ENCODE measurements at places on chromosomes 2 and 18. TPM values are rescaled to one million over a fixed set of nuclear protein-coding genes. Genes with fewer than 3 reads are reported as not detected.

ALPI gene
- not detected for total RNA-seq

CNTNAP5 gene
- total RNA-seq, result not detected

LYPD1 gene
- not detected for total RNA-seq

TUBA4B gene
- total RNA-seq, result not detected

SCN3A gene
- total RNA-seq, result not detected

SERPINB4 gene
- total RNA-seq, result 5.0 TPM

KLHL30 gene
- total RNA-seq, result not detected

ALLC gene
- not detected for total RNA-seq

WDR12 gene
- total RNA-seq, result 31.5 TPM

FSHR gene
- total RNA-seq, result not detected

NPPC gene
- not detected for total RNA-seq

SLC14A1 gene
- not detected for total RNA-seq

ALPG gene
- not detected for total RNA-seq

CD8B2 gene
- total RNA-seq, result not detected

DNAH6 gene
- total RNA-seq, result 0.05 TPM

RASGRP3 gene
- total RNA-seq, result 0.19 TPM

NT5DC4 gene
- total RNA-seq, result not detected

PPM1G gene
- total RNA-seq, result 114 TPM

GAL3ST2 gene
- not detected for total RNA-seq

PHLPP1 gene
- total RNA-seq, result 6.8 TPM

CCDC141 gene
- total RNA-seq, result not detected

SCN2A gene
- total RNA-seq, result 0.07 TPM

RFX8 gene
- total RNA-seq, result 0.09 TPM

POMC gene
- 0.88 TPM for total RNA-seq

CCDC138 gene
- 6.3 TPM for total RNA-seq

RGPD4 gene
- total RNA-seq, result not detected

ASAP2 gene
- total RNA-seq, result 21.3 TPM

SERPINB10 gene
- 0.28 TPM for total RNA-seq

GPR45 gene
- total RNA-seq, result not detected
